ENCODE measurements at places on chromosomes 11 and 22.

- no peak for DNase-seq
These were observed 46.7 kb upstream of the DRD2 start for GRCh38 chr11:113521737-113522517.

GRCh38 chr11:35721651-35722282, 59.2 kb downstream of the TRIM44 start:
- DNase-seq = no peak

- peak; percentile 59 for DNase-seq
These were observed 62.4 kb downstream of the NECTIN1 start for GRCh38 chr11:119666463-119667131.

GRCh38 chr11:94910270-94910669, 63.1 kb downstream of the CWC15 start:
- DNase-seq = no peak

GRCh38 chr11:17389211-17389956, 925 bp upstream of the KCNJ11 start:
- DNase-seq = peak; percentile 71

- no peak for DNase-seq
These were observed 84.1 kb downstream of the PARVA start for GRCh38 chr11:12461516-12461915.

- DNase-seq = no peak
These were observed 29.8 kb downstream of the ADAMTS15 start for GRCh38 chr11:130478204-130478701.

GRCh38 chr11:92837595-92837994, 131.9 kb upstream of the MTNR1B start:
- DNase-seq = no peak

DNA sequence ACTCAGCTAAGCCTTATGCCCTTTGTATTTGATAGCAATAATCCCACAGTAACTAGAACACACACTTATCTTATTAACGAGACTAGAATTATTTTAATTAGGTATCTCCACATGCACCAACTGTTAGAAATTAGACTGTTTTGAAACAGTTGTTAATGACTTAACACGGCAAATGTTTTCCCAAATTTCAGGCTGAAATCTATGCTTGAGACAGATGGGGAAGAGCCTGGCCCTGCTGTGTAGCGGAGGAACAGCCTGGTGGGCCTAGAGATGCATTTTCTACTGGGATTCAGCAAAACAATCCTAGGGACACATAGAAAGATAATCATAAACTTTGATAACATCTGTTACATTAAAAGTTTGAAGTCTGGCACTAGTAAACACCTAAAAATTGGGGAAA, 273.4 kb downstream of the TTC28 start:
- DNase-seq = no peak

DNA sequence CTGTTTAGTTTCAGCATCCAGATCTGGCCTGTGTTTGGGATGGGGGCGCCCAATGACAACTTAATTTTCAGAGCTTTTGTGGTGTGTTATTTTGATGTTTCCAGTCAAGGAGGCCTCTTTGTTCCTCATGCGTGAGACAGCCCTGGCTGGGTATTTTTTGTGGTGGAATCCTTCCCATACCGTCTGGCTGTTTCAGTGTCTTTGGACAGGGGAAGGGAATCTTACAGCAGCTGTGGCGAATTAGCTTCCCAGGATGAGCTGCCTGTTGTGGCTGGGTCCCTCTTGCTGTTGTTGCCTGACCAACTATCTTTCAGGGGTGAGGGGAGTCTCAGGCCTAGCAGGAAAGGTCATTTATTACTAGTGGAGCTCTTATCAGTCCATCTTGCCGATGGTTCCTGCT, 138.8 kb downstream of the ARHGAP20 start:
- DNase-seq = no peak

DNA sequence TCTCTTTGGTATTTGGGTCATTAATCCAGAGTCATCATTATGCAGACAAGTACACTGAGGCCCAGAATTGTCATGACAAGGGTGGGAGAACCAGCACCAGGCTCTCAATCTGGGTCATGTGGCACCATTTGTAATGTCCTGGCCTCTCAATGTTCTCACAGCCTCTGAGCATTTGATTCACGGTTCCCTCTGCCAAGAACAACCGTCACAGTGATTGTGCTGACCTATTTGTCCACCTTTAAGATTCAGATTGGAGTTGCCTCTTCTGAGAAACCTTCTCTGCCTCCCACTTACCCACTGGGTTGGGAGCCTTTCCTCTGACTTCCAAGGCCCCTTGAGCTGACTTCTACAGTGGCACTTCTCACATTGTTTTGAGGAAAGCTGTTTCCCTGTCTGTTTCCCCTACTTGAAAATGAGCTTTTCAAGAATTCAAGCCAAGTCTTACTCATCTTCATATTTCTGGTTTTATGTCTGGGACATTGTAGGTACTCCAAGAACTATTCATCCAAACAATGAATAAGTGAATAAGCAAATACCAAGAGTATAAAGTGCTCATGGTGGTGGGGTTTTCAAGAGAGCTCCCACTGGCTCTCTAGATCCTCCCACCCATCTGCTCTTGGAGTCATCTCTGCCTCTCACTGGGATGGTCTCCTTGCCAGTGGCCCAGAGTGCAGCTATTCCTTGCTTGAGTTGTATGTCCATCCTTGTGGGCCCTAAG, 126.4 kb upstream of the E2F8 start:
- no peak for DNase-seq

- no peak for DNase-seq
These were observed 203.5 kb upstream of the MTNR1B start for GRCh38 chr11:92765965-92766371.

DNA sequence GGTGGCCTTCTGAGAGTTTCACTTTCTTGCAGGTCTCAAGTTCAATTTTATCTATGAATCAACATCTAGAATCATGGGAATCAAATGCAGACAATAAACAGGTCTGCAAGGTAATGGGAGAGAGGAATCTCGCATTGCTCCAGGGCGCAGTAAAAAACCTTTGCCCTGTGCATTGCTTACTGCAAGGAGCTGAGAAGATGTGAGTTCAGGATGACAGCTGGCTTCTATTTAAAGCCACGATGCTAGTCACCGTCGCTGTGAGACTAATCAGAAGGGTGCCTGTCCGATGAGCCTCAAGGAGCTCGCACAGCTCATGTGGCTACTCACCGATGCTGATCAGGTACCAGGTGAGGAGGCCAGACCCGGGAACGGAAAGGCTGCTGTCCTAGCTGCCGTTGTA, 30.2 kb upstream of the APOA1 start:
- no peak for DNase-seq

DNA sequence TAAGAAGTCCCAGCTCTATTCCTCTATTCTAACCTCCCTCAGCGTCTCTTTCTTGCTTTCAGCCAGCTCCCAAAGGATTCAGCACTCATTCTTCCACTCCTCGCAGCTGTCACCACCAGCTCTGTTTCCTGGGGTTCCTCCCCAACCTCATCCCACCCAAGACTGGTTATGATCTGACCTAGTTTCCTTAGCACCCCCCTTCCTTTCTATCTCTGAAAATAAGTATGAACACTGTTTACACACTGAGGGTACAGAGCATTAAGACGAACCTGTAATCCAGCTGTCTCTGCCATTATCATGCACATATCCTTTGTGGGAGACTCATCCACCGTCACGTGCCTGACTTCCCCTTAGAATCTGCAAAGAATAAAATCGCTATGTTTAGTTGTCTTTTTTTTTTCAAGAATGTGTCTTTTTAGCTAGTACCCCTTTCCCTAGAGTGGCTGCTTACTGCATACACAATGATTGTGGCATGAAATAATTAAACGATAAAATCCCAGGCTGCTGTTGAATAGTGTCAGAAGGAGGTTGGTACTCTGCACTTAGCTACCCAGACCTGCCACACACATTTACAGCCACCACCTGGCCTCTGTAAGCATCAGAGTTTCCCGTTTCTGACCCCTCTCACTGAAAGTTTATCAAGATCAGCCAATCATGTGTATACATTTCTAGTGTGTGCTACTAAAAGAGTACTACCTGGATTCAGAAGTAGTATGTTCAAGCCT, 26.9 kb upstream of the CSTF3 start:
- no peak for DNase-seq

DNA sequence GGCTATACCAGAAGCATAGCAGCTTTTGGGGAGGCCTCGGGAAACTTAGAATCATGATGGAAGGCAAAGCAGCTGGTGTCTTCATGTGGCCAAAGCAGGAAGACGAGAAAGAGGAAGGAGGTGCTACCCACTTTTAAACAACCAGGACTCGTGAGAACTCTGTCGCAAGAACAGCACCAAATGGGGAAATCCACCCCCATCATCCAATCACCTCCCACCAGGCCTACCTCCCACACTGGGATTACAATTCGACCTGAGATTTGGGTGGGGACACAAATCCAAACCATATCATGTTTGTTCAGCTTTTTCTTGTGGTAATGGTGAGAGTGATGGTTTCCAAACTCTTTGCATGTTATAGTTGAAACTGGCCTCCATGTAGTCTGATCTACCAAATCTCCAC, 32.5 kb upstream of the OR10D3 start:
- DNase-seq = no peak

DNA sequence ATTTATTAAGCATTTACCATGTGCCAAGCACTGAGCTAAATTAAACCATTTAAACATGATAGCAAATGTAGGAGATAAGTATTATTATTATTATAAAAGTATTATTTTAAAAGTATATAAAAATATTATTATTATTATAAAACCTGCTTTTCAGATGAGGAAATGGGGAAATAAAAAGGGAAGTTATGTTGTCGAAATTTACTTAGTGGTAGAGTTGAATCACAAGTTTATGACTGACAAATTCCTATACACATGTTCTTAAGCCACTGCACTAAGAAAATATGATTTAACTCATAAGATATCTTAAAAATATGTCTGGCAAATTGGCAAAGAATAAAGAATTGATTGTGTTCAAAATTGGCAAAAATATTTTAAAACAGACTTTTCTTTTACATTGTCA, 53.8 kb downstream of the CASP12 start:
- DNase-seq = no peak
